ENCODE measurements at places on chromosomes 2 and 18.

DNA sequence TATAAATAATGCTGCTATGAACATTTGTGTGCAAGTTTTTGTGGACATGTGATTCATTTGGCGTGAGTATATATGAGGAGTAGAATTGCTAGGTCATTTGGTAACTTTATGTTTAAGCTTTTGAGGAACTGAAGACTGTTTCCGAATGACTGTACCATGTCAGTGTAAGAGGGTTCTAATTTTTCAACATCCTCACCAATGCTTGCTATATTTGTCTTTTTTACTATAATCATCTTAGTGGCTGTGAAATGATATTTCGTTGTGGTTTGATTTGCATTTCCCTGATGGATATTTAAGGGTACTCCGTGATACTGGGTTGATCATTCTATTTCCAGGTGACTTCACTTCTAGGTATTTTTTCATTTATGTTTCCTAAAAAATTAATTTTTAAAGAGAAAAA, 241.1 kb downstream of the BCL2 start:
- DNase-seq: no peak

- DNase-seq: no peak
Observed at GRCh38 chr2:196137271-196137670, 34.1 kb downstream of the STK17B start.

DNA sequence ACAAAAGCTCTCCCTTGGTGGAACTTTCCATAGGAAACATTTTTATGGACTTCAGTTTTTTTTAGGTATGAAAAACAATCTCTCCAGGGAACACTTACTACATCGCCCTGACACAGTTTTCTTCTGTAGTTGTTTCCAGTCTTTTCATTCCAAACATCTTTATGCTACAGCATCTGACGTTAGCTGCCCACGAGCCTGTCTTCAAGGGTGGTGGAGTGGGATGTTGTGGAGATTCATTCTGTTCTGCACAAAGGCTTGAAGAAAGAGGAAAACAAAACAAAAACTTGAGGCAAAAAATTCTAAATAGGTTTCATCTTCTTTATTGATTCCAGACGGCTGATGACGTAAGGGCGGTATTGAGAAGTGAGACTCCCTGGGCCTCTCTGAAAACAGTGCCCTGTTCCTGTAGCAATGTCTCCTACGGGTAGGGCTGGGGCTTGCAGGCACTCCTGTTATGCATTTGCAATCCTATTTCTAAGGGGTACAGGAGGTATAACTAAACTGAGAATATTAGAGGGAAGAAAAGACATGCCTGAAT, 375.0 kb downstream of the RNF144A start:
- no peak for DNase-seq

DNA sequence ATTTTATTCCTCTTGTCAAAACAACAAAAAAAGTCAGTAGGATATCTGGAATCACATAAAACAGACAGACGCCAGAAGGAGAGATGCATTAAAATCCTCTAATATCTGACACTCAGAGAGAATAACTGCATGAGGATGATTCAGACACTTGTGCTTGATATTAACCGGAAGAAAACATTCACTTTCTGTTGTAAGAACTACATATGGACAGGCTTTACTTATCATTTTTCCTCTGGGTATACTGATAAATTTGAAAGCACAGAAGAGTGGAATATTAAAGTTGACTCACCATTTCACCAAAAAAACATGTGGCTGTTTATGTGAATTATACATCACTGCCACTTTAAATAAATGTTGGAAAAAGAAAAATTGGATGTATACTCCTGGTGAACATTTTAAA, 589.1 kb upstream of the CDH2 start:
- DNase-seq: no peak

- DNase-seq: no peak
Observed at GRCh38 chr2:205714789-205715720, 32.8 kb downstream of the NRP2 start.

GRCh38 chr18:75212751-75213090, 2.1 kb downstream of the TSHZ1 start:
- no peak for DNase-seq

- no peak for DNase-seq
Observed at GRCh38 chr18:29062921-29063320, 886.0 kb upstream of the CDH2 start.

- no peak for DNase-seq
Observed at GRCh38 chr2:220034426-220035130, 407.1 kb downstream of the SLC4A3 start.

DNA sequence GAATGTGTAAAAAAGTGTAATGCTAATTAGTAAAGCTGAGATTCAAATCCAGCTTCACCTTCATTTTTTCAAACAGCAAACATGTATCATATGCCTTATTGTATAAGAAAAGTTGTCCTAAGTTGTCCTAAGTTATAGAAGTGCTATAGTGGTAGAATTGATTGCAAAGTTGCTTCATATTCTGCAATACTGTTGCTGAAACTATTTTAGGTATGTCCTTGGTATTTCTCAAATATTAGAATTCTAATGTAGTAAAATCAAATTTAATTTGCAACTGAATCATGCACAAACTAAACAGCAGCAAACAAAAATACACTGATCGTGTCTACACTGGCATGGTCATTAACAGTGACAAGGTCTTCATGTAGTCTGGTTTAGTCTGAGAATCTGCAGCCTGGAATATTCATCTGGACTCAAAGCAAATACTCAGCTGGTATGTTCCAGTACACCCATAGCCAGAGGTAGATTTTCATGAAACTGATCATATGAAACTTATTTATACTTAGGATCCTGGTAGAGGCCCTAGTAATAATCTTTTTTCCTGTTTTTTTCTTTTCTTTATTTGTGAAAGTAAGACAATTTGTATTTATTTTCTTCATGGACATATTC, 555.6 kb upstream of the ZEB2 start:
- no peak for DNase-seq

- no peak for DNase-seq
Observed at GRCh38 chr2:38028829-38029228, 47.1 kb downstream of the CYP1B1 start.

DNA sequence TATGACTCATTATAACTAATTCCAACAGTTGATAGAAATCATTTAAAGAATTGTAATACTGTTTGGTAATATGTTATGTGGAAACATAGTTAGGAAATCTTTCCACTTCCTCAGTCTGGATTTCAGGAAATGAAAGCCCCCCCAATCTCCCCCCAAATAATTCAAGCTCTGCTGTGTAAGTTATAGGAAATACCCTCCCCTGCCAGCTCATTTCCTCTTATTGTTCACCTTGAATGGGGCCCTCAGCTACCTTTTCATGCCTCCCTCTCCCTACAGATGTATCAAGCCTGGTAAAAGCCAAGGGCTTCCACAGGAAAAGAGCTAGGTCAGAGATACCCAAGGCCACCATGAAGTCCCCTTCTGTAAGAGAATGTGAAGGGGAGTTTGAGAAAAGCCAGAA, 155.5 kb downstream of the CNTNAP5 start:
- DNase-seq: no peak

- no peak for DNase-seq
Observed at GRCh38 chr2:20179755-20180594, 45.0 kb downstream of the SDC1 start.

- DNase-seq: no peak
Observed at GRCh38 chr2:232750135-232750671, 26.2 kb downstream of the KCNJ13 start.

GRCh38 chr2:239152239-239152915, 248.4 kb downstream of the HDAC4 start:
- DNase-seq: no peak

GRCh38 chr2:94875064-94875819, 4.0 kb downstream of the TEKT4 start:
- DNase-seq: no peak

- DNase-seq: no peak
Observed at GRCh38 chr2:120477831-120478481, 132.0 kb downstream of the INHBB start.

DNA sequence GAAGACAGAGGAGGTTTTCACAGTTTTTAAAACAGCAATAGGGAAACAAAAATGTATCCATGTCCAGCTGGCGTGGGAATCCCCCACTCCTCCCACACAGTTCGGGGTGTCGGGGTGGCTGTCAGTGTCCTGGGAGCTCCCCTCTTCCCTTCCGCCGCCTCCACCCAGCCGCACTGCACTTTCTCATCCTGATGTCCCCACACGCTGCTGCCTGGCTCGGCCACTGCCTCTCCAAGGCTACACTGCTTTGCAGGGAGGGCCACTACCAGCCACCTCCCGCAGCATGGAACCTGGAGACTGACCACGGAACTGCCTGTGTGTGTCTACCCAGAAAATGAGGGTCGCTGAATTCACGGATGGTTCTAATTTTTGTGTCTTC, 138.7 kb upstream of the CTDP1 start:
- DNase-seq: no peak

DNA sequence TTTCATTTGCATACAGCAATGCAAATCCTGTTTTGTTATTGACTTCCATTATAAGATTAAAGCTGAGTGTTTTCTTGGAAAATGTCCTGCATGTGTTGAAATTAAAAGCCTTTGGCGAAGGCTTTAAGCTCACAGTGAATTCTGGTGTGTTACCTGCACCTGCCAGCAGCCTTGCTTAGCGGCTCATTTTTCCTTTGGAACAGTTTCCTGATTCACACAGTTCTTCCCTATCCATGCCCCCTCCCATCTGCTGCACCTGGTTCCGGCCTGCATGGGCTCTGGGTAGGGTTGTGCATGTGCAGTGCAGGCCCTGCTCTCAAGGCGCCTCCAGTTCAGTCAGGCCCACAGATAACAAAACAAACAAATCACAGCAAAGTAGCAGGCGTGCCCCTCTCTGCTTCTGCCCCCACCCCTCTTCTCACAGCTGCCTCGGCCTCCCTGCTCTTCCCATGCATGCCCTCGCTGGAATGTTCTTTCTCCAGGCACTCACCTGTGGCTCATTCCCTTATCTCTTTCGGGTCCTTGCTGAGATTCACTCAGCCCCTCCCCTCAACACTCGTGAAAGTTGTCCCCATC, 15.8 kb downstream of the MTCL1 start:
- DNase-seq: no peak

DNA sequence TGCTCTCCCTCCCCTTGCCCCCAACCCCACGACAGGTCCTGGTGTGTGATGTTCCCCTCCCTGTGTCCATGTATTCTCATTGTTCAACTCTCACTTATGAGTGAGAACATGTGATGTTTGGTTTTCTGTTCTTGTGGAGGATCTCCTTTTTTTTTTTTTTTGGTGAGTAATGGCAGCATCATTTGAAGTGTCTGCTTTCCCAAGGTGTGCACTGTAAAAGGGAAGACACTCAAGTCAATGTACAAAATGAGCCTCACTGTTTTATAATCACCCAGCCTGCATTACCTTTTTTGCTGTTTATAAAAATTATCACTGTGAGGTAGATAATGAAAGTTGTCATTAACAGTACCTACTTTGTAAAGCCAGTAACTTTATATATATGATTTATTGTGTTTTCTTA, 56.9 kb downstream of the INSIG2 start:
- DNase-seq: no peak

DNA sequence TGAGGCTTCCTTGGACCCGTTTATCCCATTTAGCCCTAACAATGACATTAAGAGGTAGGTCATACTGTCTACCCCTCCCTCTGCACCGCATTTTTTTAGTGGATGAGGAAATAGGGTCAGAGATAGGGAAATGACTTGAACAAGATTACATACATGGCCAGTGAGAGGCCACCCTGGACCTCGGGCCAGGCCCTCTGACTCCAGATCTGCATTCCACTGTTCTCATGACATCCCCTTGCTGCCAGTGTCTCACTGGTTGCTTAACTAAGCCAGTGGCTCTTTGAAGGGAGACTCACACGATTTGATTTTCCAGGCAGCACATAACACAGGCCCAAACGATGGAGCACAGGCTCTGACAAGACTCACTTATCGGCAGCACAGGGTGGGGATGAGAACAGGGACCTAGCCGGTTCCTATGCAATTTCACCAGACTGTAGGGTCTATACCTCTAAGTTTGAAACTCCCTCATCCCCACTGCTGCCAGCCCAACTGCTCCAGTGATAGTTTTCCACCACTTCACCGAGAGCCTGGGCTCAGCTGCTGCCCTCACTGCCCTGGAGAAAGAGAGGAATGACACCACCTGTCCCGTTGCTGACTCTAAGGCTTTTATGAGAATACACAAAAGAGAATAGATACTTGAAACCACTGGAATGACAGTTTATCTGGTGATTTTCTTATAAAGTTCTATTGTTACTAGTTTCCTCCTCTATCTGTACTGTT, 82.5 kb downstream of the TMEM247 start:
- DNase-seq: no peak

DNA sequence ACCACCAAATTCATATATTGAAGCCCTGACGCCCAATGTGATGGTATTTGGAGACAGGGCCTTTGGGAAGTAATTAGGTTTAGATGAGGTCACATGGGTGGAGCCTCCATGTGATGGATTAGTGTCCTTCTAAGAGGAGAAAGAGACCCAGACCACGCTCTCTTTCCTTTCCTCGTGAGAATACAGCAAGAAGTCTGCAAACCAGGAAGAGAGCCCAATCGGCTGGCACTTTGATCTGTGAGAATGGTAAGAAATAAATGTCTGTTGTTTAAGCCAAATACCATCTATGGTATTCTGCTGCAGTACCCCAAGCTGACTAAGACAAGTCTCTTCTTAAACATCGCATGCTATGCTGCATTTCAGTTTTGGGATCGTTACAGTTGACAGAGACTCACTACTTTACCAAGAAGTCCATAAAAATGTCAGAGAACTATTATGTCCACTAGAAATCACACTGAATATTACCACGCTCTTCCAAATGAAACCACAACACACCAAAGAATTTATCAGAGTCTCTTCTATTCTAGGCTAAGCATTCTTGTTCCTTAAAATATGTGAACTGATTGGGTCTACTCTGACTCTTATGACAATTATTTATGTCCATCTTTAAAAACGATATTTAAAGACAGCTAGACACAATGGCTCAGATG, 48.5 kb downstream of the LPIN2 start:
- no peak for DNase-seq

GRCh38 chr2:61182059-61182383, 20.0 kb downstream of the C2orf74 start:
- DNase-seq: no peak

GRCh38 chr2:58377181-58377580, 136.1 kb upstream of the FANCL start:
- no peak for DNase-seq

DNA sequence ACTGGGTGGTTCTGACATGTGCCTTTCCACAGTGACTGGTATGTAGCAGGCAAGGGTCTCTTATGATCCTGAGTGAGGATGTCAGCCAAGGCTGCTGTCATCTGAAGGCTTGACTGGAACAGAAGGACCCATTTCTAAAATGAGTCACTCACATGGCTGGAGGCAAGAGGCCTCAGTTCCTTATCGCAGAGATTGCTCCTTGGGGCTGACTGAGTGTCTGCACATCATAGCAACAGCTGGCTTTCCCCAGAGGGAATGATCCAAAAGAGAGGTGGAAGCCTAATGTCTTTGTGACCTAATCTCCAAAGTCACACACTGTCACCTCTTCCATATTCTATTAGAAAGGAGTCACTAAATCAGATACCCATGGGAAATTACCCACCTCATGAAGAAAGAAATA, 114.0 kb downstream of the NEDD4L start:
- DNase-seq: no peak

GRCh38 chr18:45780568-45780967, 44.9 kb upstream of the SIGLEC15 start:
- DNase-seq: no peak

Measured in stimulated activated CD4-positive, alpha-beta T cell treated with anti-CD3 and anti-CD28 coated beads, Interleukin-15, amount 100 ng/mL, for 48 hours (primary cell).